Inflammatory macrophage (primary cell): ENCODE measurements at places on chromosomes 4 and X.

DNA sequence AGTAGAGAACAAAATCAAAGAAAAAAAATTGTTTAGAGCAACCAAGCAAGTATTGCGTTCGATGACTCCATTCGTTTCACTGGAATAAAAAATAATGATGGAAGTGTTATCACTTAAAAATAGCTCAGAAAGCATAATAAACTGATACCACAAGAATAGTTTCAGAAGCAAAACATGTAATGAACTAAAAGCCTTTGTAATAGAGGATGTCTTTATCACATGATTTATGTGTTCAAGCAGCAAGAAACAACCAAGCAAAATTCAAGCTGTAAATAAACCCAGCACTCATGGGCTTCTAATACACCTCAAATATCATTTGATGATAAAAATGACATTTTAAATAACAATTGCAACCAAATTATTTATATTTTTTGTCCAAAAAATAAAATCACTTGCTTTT, 192.2 kb downstream of the NDST4 start:
- no peak for DNase-seq

DNA sequence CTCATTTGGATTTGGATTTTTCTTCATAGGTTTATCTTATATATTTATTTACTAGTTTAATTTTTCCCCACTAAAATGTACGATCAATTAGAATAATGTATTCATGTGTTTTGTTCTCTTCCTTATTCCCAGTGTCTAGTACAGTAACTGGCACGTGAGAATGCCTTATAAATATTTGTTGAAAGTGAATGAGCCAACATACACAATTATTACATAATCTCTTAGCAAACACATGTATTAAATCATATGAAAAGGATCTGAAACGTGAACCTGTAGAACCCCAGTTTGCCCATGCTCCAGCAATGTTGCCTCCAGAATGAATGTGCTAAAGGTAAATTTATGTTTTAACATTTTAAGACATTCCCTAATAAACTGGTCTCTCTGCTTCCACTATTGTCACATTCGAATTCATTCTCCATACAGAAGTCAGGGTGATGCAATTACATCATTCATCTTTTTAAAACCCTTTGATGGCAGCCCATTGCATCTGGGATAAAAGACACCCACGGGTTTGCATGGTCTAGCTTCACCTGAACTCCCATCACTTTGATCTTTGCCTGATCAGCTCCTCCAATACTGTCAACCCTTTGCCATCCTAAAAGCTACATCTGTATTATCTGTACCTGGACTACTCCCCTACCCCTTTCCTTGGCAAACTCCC, 30.7 kb upstream of the AREG start:
- DNase-seq = no peak

DNA sequence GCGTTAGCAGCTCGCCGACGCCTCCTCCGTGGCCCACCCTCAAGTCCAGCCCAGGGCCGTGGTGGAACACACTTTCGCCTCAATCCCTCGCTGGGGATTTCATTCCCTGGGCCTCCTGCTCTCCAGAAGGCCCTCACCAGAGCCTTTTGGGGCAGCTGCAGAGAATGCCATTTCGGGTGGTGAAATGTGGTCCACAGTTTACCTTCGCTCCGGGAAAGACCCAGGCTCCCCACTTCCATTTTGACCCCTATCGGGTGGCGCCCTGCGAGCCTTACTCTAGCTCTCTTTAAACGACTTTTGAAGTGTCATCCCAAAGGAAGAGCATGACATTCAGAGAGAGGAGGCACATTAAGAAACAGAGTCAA, 496 bp downstream of the SH2D1A start:
- DNase-seq = no peak

DNA sequence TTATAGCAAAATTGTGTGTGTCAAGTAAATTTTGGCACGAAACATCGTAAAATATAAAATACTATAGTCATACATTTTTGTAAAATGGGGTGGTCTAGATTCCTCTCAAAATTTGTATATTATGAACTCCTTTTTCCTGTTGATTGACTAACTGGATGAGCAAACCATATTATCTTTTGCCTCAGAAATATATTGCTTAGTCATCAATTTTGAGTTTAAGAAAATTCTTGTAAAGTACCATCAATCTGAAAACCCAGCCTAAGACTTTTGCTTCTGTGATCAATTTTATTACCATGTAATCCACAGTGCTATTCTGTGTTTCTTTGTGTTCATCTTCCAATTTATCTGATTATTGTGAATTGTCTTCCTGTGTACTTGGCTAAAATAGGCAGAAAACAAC, 98.0 kb upstream of the PCDH18 start:
- DNase-seq = no peak

GRCh38 chr4:122827258-122827878, 737 bp downstream of the FGF2 start:
- DNase-seq = no peak
